Kidney tubule cell (primary cell): ENCODE measurements at places on chromosomes 7 and 10.

GRCh38 chr10:81093056-81093455, 555.4 kb downstream of the SH2D4B start:
- DNase-seq: no peak

GRCh38 chr7:121102619-121103018, 114.1 kb downstream of the CPED1 start:
- peak; percentile 58 for DNase-seq

DNA sequence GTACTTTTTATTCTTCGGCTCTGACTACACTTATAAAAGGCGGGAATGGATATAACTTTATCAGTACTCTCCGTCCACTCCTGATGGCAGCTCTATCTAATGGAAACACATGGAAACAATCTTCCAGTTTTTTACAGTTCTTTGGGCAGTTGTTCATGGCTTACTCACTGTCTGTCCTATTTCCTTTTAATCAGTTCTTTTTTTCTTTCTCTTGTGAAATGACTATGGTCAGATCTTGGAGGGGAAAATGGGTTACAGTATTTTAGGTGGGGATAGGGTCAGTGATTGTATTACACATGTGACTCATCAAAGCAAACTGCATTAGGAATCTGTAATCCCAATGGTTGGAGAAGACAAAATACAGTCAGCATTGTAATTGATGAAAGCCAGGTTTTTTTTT, 112.4 kb downstream of the BICC1 start:
- DNase-seq: peak; percentile 78

GRCh38 chr10:114379631-114380041, 24.7 kb downstream of the AFAP1L2 start:
- peak; percentile 48 for DNase-seq

DNA sequence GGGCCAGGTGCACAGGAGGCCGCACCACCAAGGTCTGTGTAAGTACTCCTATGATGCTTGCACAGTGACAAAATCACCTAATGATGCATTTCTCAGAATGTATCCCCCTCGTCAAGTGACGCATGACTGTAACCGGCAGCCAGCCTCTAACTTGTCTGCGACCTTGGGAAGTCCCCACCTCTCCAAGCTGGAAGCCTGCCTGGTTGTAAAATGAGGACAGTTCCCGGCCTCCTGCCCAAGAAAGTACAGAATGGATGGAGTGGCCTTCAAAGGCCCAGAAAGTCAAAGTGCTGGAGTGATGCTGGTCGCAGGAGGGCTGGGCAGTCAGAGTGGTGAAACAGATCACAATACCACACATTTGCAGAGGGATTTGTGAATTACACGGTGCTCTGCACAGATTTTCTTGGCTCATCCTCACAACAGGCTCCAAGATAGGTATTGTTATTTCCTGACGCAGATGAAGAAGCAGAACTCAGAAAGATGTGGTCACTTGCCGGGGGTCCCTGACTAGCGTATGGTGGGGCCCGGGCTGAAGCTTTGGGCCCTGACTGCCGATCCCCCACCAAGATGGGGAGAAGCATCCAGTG, 22.8 kb downstream of the SPOCK2 start:
- DNase-seq: peak; percentile 65

DNA sequence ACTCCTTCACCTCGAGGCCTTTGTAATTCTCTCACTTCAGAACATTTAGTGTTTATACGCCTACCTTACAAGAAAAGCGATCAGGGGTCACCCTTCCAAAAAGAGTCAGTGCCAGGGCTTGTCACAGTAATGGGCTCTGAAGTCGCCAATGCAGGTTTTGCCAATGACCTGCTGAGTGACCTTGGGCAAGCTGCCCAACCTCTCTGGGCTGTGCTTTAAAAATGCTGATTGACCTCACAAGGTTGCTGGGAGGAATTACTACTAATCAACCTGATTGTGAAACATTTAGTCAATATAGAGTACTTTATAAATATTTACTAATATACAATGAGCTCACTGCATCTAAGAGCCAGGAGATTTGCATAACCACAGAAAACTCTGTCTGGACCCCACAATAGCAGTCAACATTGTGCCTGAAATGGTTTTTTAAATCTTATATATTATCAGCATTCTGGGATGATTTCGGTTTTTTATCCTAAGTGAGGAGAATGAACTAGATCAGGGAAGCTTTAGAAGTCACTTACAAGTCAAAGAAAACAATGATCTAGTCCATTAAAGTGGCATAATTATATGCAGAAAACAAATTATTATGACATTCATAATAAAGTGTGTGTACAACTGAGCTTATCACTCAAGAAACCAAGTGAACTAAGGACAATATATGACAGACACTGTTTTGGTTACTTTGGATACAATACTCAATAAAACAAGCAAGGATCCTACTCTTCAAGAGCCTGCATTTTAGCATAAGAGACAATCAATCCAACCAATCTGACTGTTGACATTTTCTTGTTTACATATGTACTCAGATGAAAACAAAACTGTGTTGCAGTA, 290.5 kb downstream of the SORCS1 start:
- DNase-seq: no peak

- DNase-seq: peak; percentile 55
These were observed 30.3 kb upstream of the TRIM24 start for GRCh38 chr7:138429577-138430250.

DNA sequence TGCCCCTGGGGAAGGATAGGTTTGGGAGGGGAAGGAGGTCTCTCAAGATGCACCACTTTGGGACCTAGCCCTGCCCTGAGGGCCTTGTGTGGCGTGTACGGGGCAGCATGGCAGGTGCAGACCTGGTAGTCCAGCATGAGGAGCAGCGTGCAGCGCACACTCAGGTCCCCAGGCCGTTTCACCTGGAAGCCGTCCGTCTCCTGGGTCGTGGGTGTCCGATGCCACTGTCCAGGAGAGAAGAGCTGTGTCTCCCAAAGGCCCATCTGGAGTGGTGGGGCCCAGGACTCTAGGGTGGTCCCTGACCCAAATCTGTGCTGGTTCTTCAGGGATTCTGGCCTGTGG, 6.8 kb downstream of the SMARCD3 start:
- DNase-seq: no peak

DNA sequence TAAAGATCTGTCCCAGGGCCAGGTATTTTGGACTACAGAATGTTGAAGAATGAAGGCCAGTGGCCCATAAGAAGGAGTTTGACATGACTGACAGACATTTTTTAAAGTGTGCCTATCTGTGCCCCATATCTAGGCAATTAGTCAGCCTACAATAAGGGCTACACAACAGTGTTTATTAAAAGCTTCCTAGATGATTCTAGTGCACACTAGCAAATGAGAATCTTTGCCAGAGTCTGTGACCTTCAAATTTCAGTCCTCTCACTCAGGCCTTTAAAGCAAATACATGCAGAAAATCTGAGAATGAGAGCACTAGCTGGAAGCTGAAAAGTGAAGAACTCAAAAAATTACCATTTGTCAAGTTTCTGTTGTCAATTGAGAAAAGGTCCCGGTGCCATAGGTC, 208.7 kb downstream of the VTI1A start:
- no peak for DNase-seq

DNA sequence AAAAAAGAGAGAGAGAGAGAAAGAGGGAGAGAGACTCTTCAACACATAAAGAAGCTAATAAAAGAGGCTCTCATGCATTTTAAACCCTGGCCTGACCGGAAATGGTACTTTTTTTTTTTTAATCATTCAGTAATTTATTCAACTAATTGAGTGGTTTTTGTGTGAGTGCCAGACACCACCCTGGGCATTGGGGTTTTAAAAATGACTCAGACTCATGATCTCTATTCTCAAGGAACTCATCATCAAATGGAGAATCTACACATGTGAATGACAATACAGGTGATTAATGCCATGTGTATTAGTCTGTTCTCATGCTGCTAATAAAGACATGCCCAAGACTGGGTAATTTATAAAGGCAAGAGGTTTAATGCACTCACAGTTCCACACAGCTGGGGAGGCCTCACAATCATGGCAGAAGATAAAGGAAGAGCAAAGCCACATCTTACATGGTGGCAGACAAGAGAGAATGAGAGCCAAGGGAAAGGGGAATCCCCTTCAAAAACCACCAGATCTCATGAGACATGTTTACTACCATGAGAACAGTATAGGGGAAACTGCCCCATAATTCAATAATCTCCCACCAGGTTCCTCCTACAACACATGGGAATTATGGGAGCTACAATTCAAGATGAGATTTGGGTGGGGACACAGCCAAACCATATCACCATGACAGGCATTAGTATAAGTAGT, 158.5 kb upstream of the AUTS2 start:
- DNase-seq: no peak

DNA sequence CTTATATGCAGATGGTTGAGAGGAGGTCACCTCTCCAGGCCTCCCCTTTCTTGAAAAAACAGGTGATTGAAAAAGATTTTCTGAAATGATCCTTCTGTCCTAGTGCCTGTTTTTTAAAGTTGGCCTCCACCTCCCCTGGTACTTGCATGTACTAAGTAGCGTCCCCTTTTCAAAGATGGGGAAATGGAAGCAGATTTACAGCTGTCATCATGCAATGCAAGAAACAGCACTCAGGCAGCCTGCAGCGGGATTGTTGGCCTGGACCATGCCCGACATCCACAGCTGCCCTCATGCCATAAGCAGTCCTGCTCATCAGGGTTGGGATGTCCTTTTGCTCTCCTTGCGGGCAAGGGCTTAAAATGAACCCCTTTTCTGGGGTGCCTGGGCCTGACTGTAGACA, 127.2 kb upstream of the MGMT start:
- DNase-seq: no peak

GRCh38 chr7:56062382-56062781, 1.7 kb upstream of the SUMF2 start:
- peak; percentile 55 for DNase-seq

GRCh38 chr7:139940866-139941265, 111.8 kb downstream of the TBXAS1 start:
- no peak for DNase-seq

- DNase-seq: peak; percentile 26
These were observed 2.1 kb downstream of the SYNPO2L start for GRCh38 chr10:73653701-73654100.

DNA sequence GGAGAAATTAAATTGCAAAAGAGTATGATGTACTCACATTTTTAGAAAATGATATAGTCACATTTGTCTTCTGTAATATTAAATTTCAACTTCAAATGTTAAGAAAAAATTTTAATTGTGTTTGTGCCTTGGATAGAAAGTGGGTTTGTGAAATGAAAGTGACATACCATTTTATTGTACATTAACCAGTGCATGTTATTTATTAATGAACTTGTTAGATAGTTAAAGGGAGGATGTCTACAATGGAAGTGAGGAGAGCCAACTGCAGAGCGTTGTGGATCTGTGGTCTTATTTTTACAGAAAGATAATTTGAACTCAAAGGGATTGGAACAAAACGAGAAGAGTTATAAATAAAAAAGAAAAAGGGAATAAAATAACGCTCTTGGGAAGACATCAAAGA, 291.7 kb downstream of the ARL4A start:
- peak; percentile 65 for DNase-seq

GRCh38 chr10:98088186-98088971, 46.1 kb upstream of the R3HCC1L start:
- no peak for DNase-seq
